CD4-positive, alpha-beta T cell treated with Interleukin-17A for 1 hour (primary cell): ENCODE measurements at places on chromosomes 7 and 10.

- DNase-seq: no peak
These were observed 2.6 kb upstream of the NEURL1 start for GRCh38 chr10:103490986-103491314.

- no peak for DNase-seq
These were observed 234.3 kb downstream of the ADAM12 start for GRCh38 chr10:126153711-126154628.

DNA sequence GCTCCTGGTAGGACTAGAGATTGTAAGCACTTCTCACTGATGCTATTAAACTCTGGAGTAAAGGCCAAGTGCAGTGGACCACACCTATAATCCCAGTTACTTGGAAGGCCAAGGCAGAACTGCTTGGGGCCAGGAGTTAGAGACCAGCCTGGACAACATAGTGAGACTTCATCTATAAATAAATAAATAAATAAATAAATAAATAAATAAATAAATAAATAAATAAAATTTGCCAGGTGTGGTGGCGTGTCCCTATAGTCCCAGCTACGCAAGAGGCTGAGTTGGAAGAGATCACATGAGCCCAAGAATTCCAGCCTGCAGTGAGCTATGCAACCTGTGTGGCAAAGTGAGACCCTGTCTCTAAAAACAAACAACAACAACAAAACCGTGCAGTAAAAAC lies 1475.7 kb downstream of the REEP3 start:
- no peak for DNase-seq

DNA sequence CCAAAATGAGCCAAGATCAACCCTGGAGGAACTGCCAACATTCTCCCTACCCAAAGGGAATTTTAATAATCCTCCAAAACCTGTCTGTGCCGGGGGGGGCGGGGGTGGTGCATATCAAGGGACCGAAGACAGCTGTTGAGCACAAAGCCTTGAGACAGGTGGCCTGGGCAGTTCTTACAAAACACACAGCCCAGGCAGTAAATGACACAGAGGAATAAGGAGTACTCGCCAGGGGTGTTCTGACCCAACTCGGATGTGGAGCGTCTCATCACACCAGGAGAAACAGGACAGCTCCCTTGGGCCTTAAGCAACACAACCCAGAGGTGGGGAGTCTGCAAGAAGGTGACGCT lies 35.6 kb downstream of the PLAC9 start:
- DNase-seq: no peak

DNA sequence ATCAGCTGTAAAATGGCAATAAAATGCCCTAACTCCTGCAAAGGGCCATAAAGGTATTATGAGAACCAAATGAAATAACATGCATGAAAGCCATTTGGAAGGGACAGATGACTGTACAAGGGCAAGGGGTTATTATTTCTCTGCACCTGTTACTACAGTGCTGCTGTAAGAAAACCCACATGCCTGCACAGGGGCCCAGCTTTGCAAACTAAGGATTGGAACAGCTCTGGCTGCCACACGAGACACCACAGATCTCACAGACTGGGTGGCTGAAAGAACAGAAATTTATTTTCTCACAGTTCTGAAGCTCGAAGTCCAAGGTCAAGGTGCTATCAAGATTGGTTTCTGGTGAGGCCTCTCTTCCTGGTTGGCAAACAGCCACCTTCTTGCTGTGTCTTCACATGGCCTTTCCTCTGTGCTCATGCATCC lies 409.0 kb upstream of the NRP1 start:
- peak; percentile 2 for DNase-seq

DNA sequence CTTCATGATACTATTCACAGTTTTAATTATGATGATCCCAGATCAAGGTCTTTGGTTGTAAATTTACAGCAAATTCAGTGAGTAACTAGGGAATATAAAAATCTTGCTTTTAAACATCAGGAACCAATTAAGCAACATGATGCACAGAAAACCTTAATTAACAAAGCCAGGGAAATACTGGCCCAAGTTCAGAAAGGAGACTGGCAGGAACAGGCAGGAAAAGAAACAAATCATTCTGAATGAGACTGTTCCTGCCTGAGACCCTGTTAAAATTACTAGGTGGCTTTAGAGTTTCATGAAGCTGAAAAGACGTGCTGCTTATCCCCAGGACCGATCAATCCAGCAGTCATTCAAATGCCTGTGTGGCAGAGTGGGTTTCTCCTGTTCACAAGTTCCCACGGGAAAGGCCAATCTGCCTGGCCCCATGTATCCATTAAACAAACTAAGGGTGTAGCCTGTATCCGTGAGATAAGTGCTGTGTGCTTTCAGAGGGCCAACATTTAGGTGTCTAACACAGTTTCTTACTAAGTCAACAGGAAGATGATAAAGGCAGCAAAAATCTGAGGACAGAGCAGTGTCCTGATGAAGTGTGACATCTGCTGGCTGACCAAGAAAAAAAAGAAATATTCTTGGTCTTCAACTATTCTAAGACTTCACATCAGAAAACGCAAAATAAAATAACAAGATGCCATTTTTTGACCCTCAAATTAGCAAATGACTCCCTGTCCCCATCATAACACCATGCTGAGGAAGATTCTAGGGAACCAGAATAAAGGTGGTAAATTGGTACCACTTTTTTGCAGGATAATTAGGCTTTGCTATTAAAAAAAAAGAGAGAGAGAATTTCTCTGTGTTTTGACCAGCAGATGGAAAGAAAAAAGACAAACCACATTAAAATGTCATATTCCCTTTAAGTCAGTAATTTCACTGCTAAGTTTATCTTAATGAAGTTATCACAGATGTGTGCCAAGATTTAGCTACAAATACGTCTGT lies 34.2 kb downstream of the PUS7 start:
- peak; percentile 46 for DNase-seq

DNA sequence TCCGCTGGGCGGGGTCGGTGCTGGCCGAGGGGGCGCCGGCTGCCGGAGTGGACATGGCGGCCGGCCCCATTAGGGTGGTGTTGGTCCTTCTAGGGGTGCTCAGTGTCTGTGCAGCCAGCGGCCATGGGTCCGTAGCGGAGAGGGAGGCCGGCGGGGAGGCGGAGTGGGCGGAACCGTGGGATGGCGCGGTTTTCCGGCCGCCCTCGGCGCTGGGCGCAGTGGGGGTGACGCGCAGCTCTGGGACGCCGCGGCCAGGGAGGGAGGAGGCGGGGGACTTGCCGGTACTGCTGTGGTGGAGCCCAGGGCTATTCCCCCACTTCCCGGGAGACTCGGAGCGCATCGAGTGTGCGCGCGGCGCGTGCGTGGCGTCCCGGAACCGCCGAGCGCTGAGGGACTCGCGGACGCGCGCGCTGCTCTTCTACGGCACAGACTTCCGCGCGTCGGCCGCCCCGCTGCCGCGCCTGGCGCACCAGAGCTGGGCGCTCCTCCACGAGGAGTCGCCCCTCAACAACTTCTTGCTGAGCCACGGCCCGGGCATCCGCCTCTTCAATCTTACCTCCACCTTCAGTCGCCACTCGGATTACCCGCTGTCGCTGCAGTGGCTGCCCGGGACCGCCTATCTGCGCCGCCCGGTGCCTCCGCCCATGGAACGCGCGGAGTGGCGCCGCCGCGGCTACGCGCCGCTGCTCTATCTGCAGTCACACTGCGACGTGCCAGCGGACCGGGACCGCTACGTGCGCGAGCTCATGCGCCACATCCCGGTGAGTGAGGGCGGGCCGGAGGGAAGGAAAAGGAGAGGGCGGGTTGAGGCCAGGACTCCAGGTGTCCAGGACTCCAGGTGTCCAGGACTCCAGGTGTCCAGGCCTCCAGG lies 9.3 kb upstream of the CHCHD1 start:
- DNase-seq: peak; percentile 91

GRCh38 chr10:67259319-67259929 lies 333.6 kb downstream of the LRRTM3 start:
- DNase-seq: no peak

GRCh38 chr10:43120116-43120928 lies 17.9 kb upstream of the CSGALNACT2 start:
- DNase-seq: no peak

DNA sequence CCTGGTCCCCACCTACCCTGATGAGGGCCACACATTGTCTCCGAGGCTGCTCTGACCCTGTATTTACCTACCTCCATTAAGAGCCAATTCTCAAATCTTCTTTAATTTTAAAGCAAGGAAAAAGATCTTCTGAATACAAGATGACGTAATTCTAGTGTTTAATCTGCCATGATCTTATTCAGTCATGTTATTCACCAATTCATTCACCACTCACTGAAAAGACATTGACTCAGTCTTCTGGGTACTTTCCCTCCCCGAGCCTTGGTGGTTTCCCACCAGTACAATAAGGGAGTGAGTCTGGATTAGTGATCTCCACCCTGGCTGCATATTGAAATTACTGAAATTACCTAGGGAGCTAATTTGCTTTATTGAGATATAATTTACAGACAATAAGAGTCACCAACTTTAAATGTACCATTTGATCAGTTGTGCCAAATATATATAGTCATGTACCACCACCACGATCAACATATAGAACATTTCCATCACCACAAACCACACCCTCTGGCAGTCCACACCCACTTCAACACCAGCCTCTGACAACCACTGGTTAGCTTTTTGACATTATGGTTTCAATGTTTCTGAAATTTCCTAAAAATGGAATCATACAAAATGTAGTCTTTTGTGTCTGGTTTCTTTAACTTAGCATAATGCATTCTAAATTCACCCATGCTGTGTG lies 117.5 kb upstream of the UNC5B start:
- DNase-seq: no peak

DNA sequence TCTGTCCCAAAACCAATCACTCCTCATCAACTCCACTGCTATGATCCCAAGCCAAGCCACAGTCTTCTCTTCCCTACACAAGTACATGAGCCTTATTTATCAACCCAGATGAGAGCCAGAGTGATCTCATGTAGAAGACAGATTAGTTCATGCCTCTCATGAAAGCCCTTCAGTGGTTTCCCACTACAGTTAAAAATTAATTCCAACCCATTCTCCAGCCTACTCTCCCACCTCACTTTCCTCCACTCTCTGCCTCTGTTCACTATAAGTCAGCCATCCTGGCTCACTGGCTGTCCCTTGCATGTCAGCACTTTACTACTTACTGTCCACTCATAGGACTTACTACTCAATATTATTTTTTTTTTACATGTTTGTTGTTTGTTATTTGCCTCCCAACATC lies 67.3 kb downstream of the CACUL1 start:
- DNase-seq: no peak

- no peak for DNase-seq
These were observed 40.6 kb upstream of the PTPRZ1 start for GRCh38 chr7:121832347-121832746.

DNA sequence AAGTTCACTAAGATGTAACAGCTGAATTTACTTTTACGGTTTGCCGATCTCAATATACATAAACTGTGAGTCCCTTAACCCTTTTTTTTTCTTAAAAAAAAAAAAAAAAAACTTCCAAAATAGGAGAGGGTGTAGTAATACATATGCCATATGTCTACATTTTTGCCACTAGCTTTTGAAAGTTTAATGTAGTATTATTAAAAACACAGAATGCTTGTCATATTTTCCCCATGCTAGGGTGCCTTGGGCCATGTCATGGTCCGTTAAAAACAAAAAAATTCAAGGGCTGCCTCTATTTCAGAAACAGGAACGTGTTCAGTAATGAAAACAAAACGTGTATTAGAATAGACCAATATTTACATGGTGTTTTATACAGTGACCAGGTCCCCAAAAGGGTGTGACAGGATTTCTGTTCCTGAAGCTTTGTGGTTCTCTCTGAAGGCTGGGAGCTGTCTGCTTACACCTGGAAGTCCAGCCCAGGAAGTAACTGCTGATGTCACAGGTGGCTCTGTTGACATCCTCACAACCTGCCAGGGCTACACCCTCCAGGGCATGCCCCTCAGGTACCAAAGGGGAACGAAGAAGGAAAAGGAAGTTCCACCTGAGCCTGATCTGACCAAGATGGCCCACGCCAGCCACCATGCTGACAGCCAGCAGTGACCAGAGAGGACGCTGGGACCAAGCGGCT lies 79.0 kb downstream of the COBL start:
- DNase-seq: no peak

GRCh38 chr7:134044682-134045081 lies 82.5 kb upstream of the LRGUK start:
- DNase-seq: no peak

DNA sequence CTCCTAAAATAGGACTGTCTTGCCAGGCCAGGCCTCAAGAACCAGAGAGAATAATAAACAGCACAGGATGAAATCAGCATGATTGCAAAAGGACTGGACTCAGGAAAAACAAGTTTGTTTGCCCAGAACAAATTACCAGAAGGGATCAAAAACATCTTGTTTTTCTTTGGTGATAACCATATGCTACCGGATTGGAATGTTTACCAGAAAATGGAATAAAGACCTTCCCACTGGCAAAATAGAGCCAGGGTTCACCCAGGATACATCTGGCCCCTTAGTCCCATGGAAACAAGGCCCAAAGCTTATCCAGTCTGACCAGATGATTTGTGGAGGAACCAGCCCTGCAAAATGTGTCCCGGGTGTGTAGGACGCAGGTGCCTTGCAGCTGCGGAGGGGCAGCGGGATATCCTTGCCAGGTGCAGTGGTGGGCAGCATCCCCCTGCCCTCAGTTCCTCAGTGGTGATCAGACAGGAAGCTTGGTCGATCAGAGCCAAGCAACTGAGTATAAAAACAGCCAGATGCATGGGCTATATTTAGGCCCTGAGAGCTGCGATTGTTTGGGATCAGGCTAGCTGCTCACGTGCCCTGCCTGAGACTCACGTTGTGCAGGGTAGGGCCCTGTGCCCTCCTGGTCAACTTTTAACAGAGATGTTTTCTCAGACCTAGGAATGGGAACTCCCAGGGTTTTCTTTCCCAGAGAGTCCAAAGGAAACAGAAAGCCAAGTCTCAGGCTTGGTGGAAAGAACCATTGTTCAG lies 4.6 kb upstream of the ZNF22 start:
- DNase-seq: no peak

DNA sequence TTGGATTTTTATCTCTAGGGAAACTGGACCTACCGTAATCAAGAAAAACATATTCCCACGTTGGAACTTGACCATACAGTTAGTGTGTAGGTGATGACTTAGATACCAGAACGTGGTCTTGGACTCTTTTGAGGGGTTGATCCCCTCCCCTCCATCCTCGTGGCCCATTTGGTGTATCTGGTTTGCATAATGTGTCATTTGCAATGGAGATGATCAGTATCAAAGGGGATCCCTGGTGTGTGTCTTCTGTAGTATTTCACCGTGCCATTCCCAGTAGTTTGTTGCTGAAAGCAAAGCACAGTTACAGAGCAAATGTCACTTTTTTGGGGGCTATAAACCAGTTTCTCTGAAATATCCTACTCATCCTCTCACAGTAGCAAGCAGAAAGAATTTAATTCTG lies 217.7 kb downstream of the TCF7L2 start:
- DNase-seq: no peak

DNA sequence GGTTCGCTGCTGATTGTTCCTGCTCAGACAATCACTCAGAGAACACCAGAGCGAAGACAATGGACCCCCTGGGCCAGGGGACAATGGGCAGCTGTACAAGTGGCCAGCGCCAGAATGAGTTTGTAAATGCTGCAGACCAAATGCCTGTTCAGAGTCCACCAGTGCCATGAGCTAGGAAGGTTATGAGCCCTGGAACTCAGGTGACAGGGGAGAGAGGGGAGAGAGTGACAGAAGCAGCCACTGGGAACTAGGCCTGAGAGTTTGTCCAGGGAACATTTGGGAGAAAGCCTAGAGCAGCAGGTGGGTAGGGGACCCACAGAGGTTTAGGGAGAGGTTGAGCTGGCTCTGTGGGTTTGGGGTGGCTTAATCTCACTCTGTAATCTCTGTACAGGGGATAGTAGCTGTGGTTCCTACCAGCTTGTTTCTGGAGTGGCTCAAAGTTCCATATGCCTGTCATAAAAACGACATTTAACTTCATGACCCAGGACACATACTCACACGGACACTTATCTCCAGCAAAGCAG lies 60.4 kb downstream of the C10orf105 start:
- DNase-seq: no peak
